Activated CD4-positive, alpha-beta T cell treated with anti-CD3 and anti-CD28 coated beads, Interleukin-2, amount 10 ng/mL, durations not matched to agents 24 days and 14 days (primary cell): ENCODE measurements at places on chromosomes 3 and 15. TPM values are rescaled to one million over a fixed set of nuclear protein-coding genes. Genes with fewer than 3 reads are reported as not detected.

Gene HTD2
- total RNA-seq: 9.7 and 11.5 TPM in 2 replicates

Gene CFAP100
- total RNA-seq: not detected in 2 replicates

Gene GOLGA6D
- total RNA-seq: not detected in 2 replicates

Gene SERPINI2
- not detected in 2 replicates for total RNA-seq

Gene ILDR1
- total RNA-seq: 0.16 and 0.17 TPM in 2 replicates

Gene SLC7A14
- total RNA-seq: not detected in 2 replicates

Gene MAP1A
- 2.0 and 2.1 TPM in 2 replicates for total RNA-seq

Gene ADGRG7
- total RNA-seq: not detected in 2 replicates

Gene SLC6A11
- not detected in 2 replicates for total RNA-seq

Gene CKMT1A
- 0.28 and 0.66 TPM in 2 replicates for total RNA-seq

Gene CSPG5
- 1.7 and 2.0 TPM in 2 replicates for total RNA-seq

Gene GOLGA6B
- total RNA-seq: not detected in 2 replicates

Gene OSBPL10
- 14.5 and 14.9 TPM in 2 replicates for total RNA-seq

Gene CLDN18
- not detected in 2 replicates for total RNA-seq

Gene LMAN1L
- total RNA-seq: 0.33 and 0.36 TPM in 2 replicates

Gene CPB1
- total RNA-seq: not detected in 2 replicates

Gene PIF1
- total RNA-seq: 20.9 and 22.6 TPM in 2 replicates

Gene UNC13C
- not detected in 2 replicates for total RNA-seq

Gene ZNF80
- total RNA-seq: 0.19 and 0.21 TPM in 2 replicates

Gene LYSMD2
- total RNA-seq: 15.4 and 15.5 TPM in 2 replicates

Gene BOC
- 1.4 and 1.9 TPM in 2 replicates for total RNA-seq

Gene ACKR4
- total RNA-seq: 0.26 and 0.58 TPM in 2 replicates

Gene MFGE8
- total RNA-seq: 7.3 and 10.6 TPM in 2 replicates

Gene GPR27
- total RNA-seq: 1.0 and 1.4 TPM in 2 replicates

Gene INKA1
- 1.1 and 1.4 TPM in 2 replicates for total RNA-seq

Gene MPI
- 63.9 and 64.4 TPM in 2 replicates for total RNA-seq

Gene C3orf20
- 0.19 and 0.28 TPM in 2 replicates for total RNA-seq

Gene TMCO5A
- not detected in 2 replicates for total RNA-seq

Gene COLQ
- total RNA-seq: 1.7 TPM in 2 replicates

Gene ROBO1
- total RNA-seq: 0.05 and 0.21 TPM in 2 replicates

Gene CHAC1
- 8.4 and 9.8 TPM in 2 replicates for total RNA-seq

Gene GOLGA8R
- 1.3 and 1.5 TPM in 2 replicates for total RNA-seq

Gene MASP1
- total RNA-seq: not detected in 2 replicates

Gene CCDC54
- not detected in 2 replicates for total RNA-seq

Gene GPR176
- 0.14 and 0.33 TPM in 2 replicates for total RNA-seq

Gene PRKCD
- total RNA-seq: 28.1 and 28.8 TPM in 2 replicates

Gene SLC38A3
- total RNA-seq: not detected in 2 replicates

Gene CPNE9
- 0.17 TPM in 1 of 2 replicates, not detected in the other for total RNA-seq

Gene PLS1
- total RNA-seq: 4.6 TPM in 2 replicates

Gene DUOX1
- total RNA-seq: 0.02 and 0.14 TPM in 2 replicates

Gene CD200R1
- 3.8 TPM in 2 replicates for total RNA-seq

Gene CLSTN2
- not detected in 2 replicates for total RNA-seq
